ENCODE measurements at places on chromosomes 3 and 15.

DNA sequence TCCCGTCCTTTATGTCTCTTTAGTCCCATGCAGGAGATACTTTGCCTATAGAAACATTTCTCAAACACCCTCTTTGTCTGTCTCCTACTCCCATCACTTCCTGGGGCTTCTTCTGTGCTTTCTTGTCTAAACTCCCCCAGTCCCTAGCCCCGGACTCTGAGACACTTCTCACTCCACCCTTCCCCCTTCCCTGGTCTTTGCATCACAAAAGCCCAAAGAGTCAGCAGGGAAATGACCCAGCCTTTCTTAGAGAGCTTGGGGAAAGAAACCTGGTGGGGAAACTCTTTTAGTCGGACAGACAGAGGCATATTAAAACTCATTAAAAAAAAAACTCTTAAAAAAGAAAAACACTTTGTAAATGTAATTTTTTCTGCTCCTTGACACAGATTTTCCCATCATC, 211.2 kb downstream of the TJP1 start:
- DNase-seq, result no peak

DNA sequence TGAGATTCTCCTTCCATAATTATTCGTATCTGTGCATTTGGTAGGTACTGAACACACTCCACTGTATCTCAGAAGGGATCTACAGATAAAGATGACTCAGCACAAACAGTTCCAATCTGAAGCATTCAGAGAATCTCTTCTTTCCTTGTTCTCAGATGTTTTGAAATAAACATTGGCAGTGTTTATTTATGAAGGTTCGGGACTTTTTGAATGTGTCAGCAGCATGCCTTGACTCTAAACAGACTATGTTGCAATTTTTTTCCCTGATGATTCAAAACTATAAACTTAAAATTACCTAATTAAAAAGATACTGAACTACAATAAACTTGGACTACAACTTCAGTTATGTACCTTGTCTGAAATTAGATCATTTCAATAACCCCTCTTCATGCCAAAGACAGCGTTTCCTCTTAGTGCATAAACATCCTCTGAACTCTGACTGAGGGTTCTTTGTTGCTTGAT, 612.9 kb upstream of the TBL1XR1 start:
- peak; percentile 96 for DNase-seq

DNA sequence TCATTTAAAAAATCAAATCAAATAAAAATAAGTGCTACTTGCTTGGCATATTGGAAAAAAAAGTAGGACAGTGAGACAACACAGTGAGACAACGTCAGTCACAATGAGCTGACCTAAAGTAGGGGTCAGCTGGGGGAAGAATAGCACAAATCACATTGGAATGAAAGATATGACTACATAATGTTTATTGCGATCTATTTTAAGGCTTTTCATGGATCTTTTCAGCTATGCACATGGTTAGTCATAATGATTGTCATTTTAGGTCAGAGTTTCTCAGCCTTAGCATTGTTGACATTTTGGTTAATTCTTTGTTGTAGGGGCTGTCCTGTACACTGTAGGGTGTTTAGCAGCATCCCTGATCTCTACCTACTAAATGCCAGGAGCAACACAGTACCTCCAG, 44.5 kb downstream of the CMSS1 start:
- DNase-seq, result peak; percentile 62

DNA sequence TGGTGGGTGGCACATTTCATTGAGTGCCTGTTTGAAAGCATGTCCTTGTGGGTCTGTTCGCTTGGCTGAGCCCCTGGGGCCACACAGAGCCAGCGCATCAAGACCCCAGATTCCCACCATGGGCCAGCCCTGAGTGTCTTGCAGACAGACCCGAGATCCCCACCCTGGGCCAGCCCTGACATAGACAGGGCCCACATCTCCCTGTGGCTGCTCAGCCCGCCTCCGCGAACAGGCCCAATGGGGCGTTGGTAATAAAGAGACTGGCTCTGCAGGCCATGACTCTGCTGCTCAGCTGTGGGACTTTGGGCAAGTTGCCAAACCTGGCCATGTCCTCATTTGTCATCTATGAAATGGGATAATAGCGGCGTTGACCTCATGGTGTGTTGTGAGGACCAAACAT, 22.6 kb downstream of the FAH start:
- no peak for DNase-seq

DNA sequence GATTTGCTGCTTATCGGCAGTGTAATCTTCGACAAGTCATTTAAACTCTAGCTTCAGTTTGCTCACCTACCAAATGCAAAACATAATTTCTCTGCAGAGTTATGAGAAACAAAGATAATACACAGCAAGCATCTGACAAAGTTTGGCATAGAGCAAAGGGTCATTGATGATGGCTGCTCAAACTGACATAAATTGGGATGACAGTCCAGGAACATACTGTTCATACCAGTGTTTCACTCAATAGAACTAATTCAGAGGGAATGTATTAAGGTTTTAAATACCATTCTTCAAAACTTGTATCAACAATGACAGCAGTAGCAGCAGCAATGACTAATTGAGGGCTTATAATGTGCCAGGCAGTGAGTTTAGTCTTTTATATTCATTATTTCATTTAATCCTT, 137.6 kb downstream of the SPATA16 start:
- no peak for DNase-seq

DNA sequence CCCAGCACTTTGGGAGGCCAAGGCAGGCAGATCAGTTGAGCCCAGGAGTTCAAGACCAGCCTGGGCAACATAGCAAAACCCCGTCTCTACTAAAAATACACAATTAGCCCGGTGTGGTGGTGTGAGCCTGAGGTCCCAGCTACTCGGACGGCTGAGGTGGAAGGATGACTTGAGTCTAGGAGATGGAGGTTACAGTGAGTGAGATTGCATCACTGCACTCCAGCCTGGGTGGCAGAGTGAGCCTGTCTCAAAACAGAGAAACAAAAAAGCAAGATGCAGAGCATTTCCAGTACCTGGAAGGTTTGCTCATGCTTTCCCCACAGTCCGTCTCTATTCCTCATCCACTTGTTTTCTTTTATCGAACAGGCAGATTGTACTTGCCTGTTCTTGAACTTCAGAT, 3.8 kb upstream of the PDIA5 start:
- DNase-seq, result no peak

GRCh38 chr3:177133860-177134815, 63.1 kb downstream of the TBL1XR1 start:
- DNase-seq, result no peak

DNA sequence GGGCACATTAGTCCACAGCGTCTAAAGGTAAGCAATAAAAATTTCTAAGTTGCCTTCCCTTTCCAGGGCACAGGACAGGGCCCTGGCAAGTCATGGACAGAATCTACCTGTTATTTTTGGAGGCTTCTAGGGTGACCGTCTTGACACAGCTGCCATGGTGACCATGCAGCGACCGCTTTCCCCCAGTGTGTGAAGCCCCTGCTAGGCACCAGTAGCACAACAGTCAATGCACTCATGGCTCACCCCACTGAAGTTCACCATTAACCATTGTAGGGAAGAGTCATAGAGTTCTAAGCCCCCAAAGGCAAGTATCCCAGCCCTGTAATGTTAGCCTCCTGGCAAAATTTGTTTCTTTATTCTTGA, 43.8 kb upstream of the SLCO2A1 start:
- DNase-seq, result no peak

DNA sequence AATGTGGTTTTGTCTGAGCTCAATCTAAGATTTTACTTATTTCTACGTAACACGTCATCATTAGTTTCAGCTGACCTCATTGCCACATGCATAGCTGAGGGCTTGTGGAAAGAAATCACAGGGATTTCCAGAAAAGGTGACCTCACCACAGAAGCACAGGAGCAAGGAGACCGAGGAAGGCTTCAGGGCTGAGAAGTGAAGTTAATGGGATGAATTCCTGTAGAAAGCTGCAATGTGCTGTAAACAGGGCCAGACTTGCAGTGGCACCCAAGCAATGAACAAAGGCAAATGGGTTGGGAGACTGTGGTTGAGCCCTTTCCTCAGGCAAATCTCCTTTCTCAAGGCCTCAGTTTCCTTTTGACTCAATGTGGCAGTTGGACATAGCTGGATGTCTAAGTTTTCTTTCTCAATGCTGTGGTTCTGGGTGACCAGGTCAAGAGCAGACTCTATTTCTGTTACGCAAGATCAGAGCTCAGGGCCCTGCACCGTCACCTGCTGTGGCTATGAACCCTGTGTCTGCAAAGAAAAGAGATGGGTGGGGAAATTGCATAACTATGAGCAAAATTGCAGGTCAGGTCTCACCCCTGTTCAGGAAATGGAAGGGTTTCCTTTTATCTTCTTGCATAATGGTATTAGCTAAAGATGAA, 252.2 kb upstream of the TBL1XR1 start:
- DNase-seq, result no peak

DNA sequence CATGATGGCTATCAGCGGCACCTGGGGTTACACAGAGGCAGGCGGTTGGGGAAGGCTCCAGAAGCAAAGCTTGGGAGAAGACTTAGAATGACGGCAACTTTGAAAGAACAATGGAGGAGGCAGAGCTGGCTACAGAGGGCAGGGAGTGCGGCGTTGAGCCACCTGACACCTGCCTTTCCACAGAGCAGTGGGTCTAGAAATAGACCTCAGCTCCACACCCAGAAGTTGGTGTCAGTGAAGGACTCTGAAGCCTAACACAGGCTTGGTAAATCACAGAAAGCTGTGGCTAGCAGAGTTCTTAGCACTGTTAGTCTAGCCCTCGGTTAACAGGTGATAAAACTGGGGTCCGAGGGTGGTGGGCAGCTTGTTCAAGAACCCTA, 23.1 kb upstream of the EHD4 start:
- no peak for DNase-seq

- DNase-seq, result no peak
Measured at GRCh38 chr3:14866627-14867026, 47.9 kb downstream of the FGD5 start.
